A549 treated with CORT108297 at 1 μM for 4 hours (cell line): ENCODE measurements at places on chromosomes 2 and 18. TPM values are rescaled to one million over a fixed set of nuclear protein-coding genes. Genes with fewer than 3 reads are reported as not detected.

Gene DLGAP1
- 0.01 to 0.04 TPM in 2 of 5 replicates, not detected in the others for total RNA-seq

Gene SMYD5
- total RNA-seq = 53.7 to 59.9 TPM (median 55.8 TPM) in 5 replicates

Gene CLEC4F
- not detected in 5 replicates for total RNA-seq

Gene CFAP65
- total RNA-seq = 0.15 to 0.24 TPM (median 0.20 TPM) in 5 replicates

Gene TMEM200C
- 0.04 to 0.05 TPM in 2 of 5 replicates, not detected in the others for total RNA-seq

Gene EVX2
- not detected in 5 replicates for total RNA-seq

Gene SNED1
- total RNA-seq = 0.18 to 0.62 TPM (median 0.55 TPM) in 5 replicates

Gene CYBRD1
- total RNA-seq = 28.8 to 37.7 TPM (median 33.5 TPM) in 5 replicates

Gene CAPN14
- 0.02 to 0.07 TPM (median 0.03 TPM) in 4 of 5 replicates, not detected in the other for total RNA-seq
